ENCODE measurements at places on chromosomes 16 and 17. TPM values are rescaled to one million over a fixed set of nuclear protein-coding genes. Genes with fewer than 3 reads are reported as not detected.

GRCh38 chr17:28042721-28043291 is 329 bp downstream of the NLK start:
- no peak for DNase-seq

DNA sequence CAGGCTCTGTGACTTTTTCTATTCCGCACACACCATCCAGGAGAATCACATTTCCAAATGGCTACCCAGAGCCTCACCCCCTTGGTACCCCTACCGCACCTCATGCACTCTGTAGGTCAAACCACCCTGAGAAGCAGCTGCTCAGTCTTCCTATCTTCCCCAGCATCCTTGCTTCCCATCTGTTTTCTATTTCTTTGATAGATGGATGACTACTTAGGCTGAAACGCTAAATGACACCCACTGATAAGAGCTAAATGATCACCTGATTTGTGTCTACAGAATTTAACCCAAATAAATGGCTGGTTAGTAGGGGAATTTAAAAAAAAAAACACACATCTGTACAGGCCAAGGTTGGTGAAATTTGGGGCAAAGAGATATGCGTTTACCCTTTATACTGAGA is 17.6 kb upstream of the COX10 start:
- no peak for DNase-seq

Gene RAB37
- 3.5 TPM for total RNA-seq

Gene ACSM3
- total RNA-seq, result 21.8 TPM

DNA sequence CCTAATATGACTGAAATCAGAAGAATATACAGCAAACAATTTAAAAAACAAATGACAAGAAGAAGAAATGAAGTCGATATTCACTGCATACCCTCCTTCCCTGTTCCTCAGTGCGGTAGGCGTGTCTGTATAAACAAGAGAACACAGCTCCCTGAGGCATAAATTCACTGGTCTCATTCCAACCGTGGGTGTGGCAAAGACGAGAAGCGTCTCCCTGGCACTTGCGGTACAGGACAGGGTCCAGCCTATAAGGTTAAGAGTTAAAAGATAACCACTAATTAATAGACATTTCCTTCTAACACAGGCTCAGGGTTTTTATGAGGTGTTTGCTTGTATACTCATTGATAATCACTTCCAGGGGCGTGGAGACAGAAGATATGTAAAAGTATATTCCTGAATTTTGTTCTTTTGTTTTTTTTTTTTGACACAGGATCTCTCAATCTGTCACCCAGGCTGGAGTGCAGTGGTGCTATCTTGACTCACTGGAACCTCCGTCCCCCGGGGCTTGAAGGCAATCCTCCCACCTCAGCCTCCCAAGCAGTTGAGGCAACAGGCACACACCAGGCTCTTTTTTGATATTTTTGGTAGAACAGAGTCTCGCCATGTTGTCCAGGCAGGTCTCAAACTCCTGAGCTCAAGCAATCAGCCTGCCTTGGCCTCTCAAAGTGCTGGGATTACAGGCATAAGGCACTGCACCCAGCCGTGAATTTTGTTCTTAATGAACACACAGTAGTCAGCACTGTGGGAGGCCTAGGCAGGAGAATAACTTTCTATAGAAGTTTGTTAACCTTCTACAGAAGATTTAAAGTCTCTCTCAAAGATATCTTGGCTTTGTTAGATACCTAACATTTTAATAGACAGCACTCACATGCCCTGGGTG is 59.1 kb upstream of the CLEC18B start:
- DNase-seq, result no peak

GRCh38 chr16:49455181-49455990 is 81.8 kb downstream of the C16orf78 start:
- DNase-seq, result no peak

DNA sequence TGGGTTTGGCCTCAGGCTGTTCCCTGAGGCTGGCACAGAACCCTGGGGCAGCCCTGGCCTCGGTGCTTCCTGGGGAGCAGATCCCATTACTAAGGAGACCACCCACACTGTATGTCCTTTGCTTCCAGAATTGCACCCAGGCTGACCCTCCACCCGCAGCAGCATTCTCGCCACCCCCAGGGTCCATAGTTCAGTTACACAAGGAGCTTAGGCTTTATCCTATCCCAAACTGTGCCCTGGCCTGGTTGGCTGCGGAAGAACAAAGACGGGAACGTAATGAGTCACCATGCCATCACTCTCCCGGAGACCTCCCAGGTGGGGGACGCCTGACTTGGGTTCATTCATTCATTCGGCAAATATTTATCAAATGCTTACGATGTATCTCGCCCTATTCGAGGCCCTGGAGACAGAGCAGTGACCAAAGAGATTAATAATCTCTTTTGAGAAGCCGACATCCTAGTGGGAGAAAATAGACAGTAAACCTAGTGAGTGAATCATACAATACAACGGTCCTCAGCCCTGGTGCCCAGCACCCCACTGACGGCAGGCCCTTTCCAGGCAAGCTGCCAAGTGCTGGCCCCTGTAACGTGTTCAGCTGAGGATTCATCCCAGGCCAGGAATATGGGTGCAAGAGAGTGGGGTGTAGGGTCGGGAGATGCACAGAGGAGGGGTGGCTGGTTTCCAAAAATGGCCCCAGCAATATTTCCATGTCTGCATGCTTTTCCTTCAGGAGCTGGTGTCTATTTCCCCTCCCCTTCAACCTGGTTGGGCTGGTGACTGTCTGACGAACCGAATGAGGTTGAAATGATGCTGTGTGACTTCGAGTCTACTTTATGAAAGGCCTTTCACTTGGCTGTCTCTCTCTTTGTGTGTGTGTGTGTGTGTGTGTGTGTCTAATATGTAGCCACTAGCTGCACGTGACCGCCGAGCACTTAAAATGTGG is 134.2 kb downstream of the MGAT5B start:
- DNase-seq, result no peak

DNA sequence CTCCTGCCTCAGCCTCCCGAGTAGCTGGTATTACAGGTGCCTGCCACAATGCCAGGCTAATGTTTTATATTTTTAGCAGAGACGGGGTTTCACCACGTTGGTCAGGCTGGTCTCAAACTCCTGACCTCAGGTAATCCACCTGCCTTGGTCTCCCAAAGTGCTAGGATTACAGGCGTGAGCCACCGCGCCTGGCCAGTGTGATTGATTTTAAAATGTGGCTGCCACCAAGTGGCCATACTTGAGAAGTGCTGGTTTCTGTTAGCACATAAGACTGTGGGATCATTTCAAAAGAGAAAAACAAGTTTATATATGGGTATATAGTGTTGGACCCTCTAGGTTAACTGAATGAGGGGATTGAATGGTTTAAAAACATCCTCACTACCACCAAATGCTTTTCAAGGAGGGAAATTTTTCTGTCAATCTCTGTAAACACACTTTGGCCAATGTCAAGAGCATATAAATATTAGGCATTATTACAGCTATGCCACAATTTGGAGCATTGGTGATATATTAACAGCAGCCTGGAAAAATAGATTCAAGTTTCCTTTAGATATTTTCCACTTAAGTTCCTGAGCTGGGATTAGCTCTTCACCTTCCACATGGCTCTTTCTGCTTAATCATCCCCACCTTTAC is 13.5 kb upstream of the DHRS13 start:
- DNase-seq, result peak; percentile 66

DNA sequence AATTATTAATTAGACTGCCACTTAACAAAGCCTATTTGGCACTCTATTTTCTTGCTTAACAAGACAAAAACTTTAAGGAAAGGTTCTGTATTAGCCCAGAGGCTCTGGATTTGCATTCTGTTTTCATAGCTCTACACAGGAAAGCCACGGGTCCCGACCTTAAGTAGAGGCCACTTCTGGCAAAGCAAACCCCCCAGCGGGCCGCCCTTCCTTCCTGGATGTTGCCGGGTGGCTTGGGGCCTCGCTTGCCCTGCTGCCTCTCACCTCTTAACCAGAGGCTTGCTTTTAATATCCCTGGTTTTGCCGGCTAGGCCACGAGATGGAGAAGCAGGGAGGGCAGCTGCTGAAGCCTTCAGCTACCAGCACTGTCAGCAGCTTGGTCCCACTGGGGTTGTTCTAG is 4.4 kb downstream of the RTN4RL1 start:
- DNase-seq, result no peak

- peak; percentile 58 for DNase-seq
Measured at GRCh38 chr16:74667255-74667700, 601 bp upstream of the RFWD3 start.

Gene CAVIN1
- 4.2 TPM for total RNA-seq

Gene KRT26
- total RNA-seq, result not detected

DNA sequence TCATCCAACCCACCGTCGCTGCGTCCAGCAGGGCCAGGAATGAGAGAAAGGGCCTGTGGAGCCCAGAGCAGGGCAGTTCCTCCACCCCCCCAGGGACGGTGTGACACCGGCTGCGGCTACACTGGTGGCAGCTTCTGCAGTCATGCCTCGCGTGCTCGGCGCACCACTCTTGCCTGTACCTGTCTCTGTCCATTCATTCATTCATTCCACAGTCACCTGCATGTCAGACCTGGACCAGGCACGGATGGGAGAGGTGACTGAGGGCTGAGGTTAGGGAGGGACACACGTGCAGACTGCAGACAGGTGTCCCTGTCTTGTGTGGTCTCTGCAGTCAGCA is 27.3 kb downstream of the ENDOV start:
- no peak for DNase-seq

DNA sequence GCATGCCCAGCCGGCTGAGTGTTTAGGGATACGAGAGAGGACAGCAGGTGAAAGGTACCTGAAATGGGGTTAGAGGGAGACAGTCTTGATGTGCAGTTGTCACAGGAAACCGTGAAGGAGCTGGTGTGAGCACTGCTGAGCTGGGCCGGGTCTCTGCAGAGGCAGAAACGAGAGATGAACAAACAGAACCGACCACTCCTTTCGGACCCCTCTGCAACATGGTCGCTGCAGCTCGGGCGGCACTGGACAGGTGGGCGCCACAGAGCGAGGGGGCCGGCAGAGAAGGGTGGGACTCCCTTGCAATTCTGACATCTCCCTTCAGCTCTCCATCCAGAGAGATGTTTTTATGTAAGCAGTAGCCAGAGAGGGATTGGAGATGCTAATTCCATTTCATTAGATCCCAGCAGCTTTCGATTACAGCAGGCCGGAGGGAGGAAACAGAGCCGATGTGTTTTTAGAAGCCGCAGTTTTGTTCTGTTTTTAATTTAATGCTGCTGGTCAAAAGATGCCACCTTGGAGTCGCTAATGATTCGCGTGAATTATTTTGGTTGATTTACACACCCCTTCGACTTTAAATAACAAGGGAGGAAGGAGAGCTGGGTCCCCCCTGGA is 86.3 kb upstream of the RPL38 start:
- DNase-seq, result no peak

DNA sequence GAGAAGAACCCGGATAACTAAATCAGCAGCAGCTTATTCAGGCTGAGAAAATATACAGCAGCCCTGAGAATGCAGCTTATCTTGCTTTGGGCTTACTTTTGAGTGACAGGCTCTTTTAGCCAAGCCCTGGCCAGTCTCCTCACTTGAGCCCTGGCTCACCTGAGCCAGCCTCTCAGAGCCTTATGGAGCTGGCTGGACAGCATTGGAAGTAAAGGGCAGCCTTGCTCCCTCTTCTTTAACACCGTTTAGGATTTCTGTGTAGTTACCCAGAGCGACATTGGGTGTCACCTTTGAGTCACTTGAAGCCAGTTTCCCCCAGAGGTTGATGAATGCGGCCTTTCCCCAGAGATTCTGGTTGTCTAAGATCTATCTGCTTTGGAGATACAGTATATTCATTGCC is 7.7 kb upstream of the NPIPB2 start:
- peak; percentile 25 for DNase-seq

GRCh38 chr17:82844796-82845162 is 5.0 kb upstream of the ZNF750 start:
- DNase-seq, result no peak

GRCh38 chr17:63641692-63642448 is 19.7 kb downstream of the MAP3K3 start:
- DNase-seq, result no peak

DNA sequence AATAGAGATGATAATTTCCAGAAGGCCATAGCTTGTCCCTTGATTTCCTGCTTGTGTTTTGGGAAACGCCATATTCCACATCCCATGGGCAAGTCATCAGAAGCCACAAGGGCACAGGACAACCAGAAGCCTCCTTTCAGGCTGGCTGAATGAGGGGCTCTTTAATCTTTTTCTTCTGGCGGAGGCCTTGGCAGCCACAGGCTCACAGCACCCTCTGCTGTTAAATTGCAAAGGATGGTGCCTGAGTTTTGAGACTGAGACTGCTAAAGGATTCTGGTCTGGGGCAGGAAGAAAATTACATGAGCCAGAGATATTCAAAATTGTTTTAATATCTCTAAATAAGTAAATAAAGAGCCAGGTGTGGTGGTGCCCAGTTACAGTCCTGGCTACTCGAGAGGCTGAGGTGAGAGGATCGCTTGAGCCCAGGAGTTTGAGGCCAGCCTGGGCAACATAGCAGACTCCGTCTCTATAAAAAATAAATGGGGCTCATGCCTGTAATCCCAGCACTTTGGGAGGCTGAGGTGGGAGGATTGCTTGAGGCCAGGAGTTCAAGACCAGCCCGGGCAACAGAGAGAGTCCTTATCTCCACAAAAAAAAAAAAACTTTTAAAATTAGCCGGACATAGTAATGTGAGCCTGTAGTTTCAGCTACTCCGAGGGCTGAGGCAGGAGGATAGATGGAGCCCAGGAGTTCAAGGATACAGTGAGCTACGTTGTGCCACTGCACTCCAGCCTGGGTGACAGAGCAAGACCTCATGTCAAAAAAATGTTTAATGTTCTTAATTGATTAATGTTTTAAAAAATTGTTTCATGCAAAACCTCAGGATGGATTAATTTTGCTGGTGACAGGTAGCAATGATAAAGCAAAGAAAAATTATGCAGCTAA is 26.3 kb downstream of the AARSD1 start:
- peak; percentile 50 for DNase-seq

Gene SAMD14
- 0.77 TPM for total RNA-seq

DNA sequence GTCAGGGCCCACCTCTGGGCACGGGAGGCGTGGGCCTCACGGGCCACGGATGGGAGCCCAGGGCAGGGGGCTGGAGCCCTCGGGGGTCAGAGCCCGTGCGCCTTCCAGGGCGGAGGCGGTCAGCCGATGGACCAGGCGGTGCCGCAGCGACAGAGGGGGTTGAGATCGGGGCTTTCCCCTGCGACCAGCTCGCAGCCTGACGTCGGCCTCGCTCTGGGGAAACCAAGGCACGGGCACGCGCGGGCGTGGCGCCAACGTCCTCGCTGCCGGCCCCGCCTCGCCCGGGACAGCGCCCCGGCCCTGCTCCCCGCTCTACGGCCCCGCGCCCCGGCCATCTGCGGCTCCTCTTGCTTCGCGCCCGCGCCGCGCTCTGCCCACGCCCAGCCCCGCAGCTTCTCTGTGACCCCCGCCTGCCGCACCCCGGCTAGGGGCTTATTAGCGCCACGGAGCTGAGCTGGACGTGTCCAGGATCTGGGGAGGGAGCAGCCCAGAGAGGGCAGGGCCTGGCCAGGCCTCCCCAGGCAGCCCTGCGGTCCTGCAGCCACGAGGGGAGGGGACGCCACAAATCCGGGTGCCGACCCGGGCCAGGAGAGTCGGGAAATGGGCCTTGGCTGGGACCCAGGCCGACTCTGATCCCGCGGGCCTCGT is 13.5 kb downstream of the ACTG1 start:
- DNase-seq, result no peak

Gene PRR35
- total RNA-seq, result not detected

- DNase-seq, result peak; percentile 67
Measured at GRCh38 chr16:67260426-67261063, 11.8 kb downstream of the SLC9A5 start.

- no peak for DNase-seq
Measured at GRCh38 chr16:58384437-58385055, 7.7 kb upstream of the GINS3 start.
